ENCODE measurements at places on chromosomes 11 and 22.

- no peak for DNase-seq
Observed at GRCh38 chr11:120096369-120097191, 41.3 kb downstream of the TRIM29 start.

GRCh38 chr11:123742031-123742723, 717 bp upstream of the ZNF202 start:
- DNase-seq: no peak

GRCh38 chr11:14552089-14552488, 31.9 kb upstream of the PSMA1 start:
- DNase-seq: no peak

GRCh38 chr22:38652859-38653258, 3.3 kb downstream of the FAM227A start:
- no peak for DNase-seq

DNA sequence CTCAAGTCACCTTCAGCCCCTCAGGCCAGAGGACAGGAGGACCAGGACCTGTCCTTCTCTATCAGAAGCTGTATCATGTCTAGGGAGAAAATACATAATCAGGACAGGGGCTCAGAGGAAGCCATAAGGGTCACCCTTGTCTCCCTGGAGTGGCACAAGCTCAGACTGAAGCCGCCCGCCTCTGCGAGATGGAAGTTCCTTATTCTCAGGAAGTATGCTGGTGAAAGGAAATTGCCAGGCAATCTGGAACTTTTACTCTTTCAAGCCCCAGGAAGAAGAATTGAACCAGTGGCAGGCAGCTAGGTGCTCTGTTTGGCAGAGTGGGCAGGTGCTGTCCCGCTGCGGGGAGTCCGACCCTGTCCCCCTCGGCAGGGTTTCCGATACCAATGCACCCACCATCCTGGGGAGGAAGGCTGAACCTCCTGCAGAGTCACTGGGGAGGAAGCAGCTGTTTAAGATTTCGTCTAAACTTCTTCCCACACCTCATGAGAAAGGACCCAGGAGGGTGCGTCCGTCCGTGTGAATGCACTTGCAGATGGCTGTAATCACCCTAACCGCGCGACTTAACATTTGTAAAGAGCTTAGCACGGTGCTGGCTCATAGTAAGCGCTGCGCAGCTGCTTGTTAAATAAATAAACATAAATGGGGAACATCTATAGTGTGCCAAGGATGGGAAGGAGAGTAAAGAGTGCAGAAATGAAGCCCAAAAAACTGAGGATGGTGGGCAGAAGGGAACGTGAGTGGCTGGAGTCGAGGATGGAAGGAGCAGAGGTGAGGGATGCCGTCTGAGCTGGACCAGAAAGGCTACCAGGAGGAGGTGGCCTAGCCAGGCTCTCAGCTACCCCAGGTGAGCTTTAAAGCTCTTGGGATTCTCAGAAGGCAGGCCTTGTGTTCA, 5.0 kb upstream of the ANO1 start:
- no peak for DNase-seq

Measured in stimulated activated CD4-positive, alpha-beta T cell treated with anti-CD3 and anti-CD28 coated beads, Interleukin-4, amount 100 ng/mL, for 24 hours (primary cell).